H1 (cell line): ENCODE measurements at places on chromosomes 16 and 17. TPM values are rescaled to one million over a fixed set of nuclear protein-coding genes. Genes with fewer than 3 reads are reported as not detected.

GRIN2A gene
- polyA plus RNA-seq = 0.18 and 0.42 TPM in 2 replicates

UTS2R gene
- polyA plus RNA-seq = 0.27 and 0.49 TPM in 2 replicates

RNU2-1 gene
- not detected in 2 replicates for polyA plus RNA-seq

TIGD7 gene
- polyA plus RNA-seq = 2.8 and 3.0 TPM in 2 replicates

STUB1 gene
- 103 and 151 TPM in 2 replicates for polyA plus RNA-seq

DNAI2 gene
- polyA plus RNA-seq = 0.08 and 0.24 TPM in 2 replicates

RNF222 gene
- not detected in 2 replicates for polyA plus RNA-seq

PPP1R27 gene
- polyA plus RNA-seq = 0.27 and 0.30 TPM in 2 replicates

CMTM4 gene
- 35.3 and 46.7 TPM in 2 replicates for polyA plus RNA-seq

CCL17 gene
- polyA plus RNA-seq = not detected in 2 replicates

NPIPB9 gene
- polyA plus RNA-seq = 0.41 and 0.42 TPM in 2 replicates

PDIA2 gene
- polyA plus RNA-seq = 0.50 and 1.1 TPM in 2 replicates

NPW gene
- 4.0 and 7.8 TPM in 2 replicates for polyA plus RNA-seq

TEKT1 gene
- polyA plus RNA-seq = not detected in 2 replicates

PRM2 gene
- not detected in 2 replicates for polyA plus RNA-seq

MRPL45 gene
- polyA plus RNA-seq = 47.6 and 65.6 TPM in 2 replicates

FA2H gene
- 2.5 and 3.0 TPM in 2 replicates for polyA plus RNA-seq

DDX42 gene
- polyA plus RNA-seq = 37.4 and 40.6 TPM in 2 replicates

ASIC2 gene
- polyA plus RNA-seq = 0.86 and 1.3 TPM in 2 replicates

FBXO39 gene
- 0.12 and 0.17 TPM in 2 replicates for polyA plus RNA-seq
